NCI-H1105 (cell line): ENCODE measurements at places on chromosomes 2 and 18.

- no peak for DNase-seq
Observed at GRCh38 chr2:106143495-106144215, 50.4 kb downstream of the UXS1 start.

- DNase-seq = no peak
Observed at GRCh38 chr2:19000776-19001175, 357.6 kb downstream of the OSR1 start.

DNA sequence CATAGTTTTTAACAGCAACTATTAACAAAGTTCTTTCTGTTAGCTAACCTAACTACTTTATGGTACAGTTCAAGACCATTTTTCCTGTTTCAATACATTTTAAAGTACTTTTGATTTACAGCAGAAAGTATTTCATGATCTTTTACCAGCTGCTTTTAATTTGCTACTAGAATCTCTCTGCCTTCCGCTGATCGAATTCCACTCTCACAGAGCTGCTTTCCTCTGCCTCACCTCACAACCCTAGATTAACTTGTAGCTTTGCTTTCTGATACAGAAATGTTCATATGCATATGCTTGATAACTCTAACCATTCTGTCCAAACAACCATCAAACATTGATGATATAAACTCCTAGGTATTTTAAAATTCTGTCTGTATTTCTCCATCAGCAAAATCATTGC is 463.2 kb upstream of the ZEB2 start:
- no peak for DNase-seq

- DNase-seq = peak; percentile 92
Observed at GRCh38 chr2:128304715-128305554, 13.7 kb downstream of the HS6ST1 start.

GRCh38 chr2:134504586-134505336 is 214.0 kb downstream of the TMEM163 start:
- no peak for DNase-seq

GRCh38 chr2:201233812-201234662 is 26.3 kb upstream of the CASP8 start:
- peak; percentile 2 for DNase-seq
